ENCODE measurements at places on chromosomes 3 and 15.
A peak's percentile ranks its signal among the peaks of the same experiment; 100 is the strongest.

GRCh38 chr3:74149466-74149865 lies 465.0 kb downstream of the CNTN3 start:
- DNase-seq = no peak

DNA sequence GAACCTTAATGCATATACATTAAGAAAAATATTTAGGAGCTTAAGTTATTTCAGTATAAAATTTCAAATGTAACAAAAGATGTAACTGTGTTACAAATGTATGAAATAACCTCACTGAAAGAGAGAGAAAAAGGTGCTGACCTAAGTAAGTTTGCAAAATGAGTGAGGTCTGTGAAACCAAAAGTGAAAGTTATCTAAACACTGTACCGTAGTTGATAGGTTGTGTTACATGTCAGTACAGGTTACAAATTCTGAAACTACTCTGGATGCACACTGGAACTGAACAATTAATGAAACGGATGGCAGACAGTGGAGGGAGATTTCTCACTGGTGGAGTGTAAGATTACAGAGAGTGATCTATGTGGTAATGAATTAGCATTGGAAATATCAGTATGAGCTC lies 420.7 kb downstream of the ZNF385D start:
- DNase-seq = no peak

DNA sequence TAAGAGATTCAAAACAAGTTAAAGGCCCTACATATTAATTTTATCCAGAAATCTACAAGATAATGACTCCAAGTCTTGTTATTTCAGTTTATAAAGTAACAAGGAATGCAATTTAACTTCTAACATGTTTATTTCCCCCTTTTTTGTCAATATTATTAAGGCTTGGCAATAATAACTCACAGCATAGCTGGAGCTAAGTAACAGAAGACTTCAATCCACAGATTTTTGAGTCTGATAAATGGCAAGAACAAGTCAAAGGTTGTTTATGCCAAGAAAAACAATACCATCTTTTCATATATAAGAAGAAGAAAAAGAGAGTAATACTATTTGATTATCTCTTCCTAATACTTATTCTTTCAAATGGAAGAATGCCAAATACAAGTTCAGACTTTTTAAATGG lies 631.0 kb upstream of the CCDC54 start:
- DNase-seq = no peak

GRCh38 chr3:191329654-191330529 lies at the start of gene UTS2B:
Gene UTS2B (minus strand): TSS chr3:191330526. CDS start chr3:191282189, 48,337 bp downstream.
- DNase-seq = peak; percentile 68

DNA sequence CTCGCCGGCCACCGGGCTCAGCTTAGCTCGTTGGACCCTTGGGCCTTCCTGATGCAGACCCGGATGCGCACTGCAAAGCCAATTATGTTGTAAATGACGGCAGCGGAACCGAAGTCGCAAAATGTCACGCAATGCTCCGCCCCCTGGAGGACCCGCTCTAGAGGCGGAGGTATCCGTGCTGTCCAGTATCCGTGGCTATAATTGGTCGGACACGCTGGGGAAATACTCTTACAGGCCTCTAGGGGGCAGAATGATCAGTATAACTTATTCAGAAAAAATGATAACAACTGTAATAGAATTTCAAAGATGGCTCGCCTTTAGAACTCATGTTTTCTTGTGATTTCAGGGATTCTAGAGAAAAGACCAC lies at the start of gene PRR23B:
Gene PRR23B (minus strand): TSS at position 59 of the 367 bp plus-strand sequence. CDS start 265 bp downstream, outside the sequence.
- no peak for DNase-seq

- no peak for DNase-seq
These were observed 412.0 kb downstream of the CNTN4 start for GRCh38 chr3:2510591-2511145.

- DNase-seq = peak; percentile 24
These were observed 304.7 kb downstream of the SUCLG2 start for GRCh38 chr3:67349551-67350174.

GRCh38 chr3:123834631-123835030 lies 49.5 kb downstream of the MYLK start:
- no peak for DNase-seq

GRCh38 chr3:43786526-43787305 lies 96.0 kb downstream of the ABHD5 start:
- DNase-seq = no peak

GRCh38 chr15:33131552-33132232 lies 62.8 kb downstream of the FMN1 start:
- no peak for DNase-seq

GRCh38 chr3:136858381-136858780 lies 3.6 kb upstream of the NCK1 start:
- no peak for DNase-seq

GRCh38 chr3:129747136-129747535 lies 140.7 kb upstream of the PLXND1 start:
- no peak for DNase-seq

Measured in GM06990 (cell line).